ENCODE measurements at places on chromosomes 3 and 15. TPM values are rescaled to one million over a fixed set of nuclear protein-coding genes. Genes with fewer than 3 reads are reported as not detected.

DNA sequence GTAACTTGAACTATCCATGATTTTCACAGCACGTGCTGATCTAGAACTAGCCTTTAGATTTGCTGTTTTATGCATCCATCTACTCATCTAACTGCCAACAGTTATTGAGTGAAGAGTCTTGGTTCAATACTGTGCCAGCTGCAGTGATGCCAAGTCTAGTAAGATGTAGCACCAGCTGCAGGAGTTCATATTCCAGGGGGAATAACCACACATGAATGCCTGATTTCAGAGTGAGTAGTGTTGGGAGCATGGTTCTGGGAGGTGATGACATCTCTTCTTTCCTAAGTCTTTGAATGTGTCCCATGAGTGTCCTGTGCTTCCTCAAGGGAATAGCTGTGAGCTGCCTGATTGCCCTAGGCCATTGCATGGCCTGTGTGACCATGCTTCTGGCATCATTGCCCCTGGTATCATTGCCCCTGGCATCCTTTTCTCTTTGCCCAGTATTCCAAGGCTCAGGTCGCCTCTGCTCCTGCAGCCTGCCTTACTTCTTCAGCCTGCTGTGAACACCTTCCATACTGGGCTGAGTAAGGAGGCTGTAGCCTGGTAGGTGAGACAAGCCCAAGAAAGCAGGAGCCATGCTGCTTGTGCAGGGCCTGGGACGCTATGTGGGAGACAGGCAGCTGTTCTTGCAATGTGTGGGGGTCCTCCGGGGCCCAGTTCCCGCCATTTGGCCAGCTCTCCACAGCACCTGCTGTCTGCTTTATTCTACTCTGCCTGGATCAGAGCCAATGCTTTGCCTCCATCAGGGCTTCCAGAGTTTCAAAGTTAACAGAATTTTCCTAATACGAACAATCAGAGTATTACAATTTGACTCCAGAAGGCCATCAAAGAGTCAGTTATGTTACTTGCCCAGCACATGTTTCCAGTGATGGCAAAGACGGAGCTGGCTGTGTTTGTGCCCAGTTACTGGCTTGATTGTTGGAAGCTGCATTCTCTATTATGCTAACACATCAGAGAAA lies 73.2 kb downstream of the CLSTN2 start:
- DNase-seq, result no peak

SNX22 gene
- 1.3 TPM for polyA plus RNA-seq

DNA sequence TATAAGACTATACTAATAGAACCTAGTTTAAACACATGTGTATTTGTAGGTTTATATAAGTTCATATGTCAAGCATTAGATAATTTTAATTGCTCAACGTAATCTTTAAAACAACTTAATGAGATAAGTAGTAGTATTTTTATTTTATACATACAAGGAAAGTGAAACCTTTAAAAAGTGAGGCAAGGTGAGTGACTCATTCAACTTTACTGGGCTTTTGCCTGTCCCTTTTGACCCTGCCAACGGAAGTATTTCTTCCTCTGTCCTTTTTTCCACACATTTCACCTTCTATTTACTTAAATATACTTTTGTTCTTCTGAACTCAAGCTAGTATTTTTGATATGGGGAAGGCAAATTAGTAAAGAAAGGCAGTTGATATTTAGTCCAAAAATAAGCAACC lies 78.5 kb downstream of the KBTBD8 start:
- DNase-seq, result no peak

NAA80 gene
- 10.5 TPM for polyA plus RNA-seq

- no peak for DNase-seq
These were observed 33.1 kb upstream of the IQCF2 start for GRCh38 chr3:51828297-51828696.

AGBL1 gene
- 0.14 TPM for polyA plus RNA-seq

GRCh38 chr3:62051506-62051905 lies 321.8 kb downstream of the FEZF2 start:
- no peak for DNase-seq

PLSCR2 gene
- polyA plus RNA-seq, result 1.4 TPM

SLC24A5 gene
- 0.64 TPM for polyA plus RNA-seq

ACAN gene
- 3.0 TPM for polyA plus RNA-seq

DNA sequence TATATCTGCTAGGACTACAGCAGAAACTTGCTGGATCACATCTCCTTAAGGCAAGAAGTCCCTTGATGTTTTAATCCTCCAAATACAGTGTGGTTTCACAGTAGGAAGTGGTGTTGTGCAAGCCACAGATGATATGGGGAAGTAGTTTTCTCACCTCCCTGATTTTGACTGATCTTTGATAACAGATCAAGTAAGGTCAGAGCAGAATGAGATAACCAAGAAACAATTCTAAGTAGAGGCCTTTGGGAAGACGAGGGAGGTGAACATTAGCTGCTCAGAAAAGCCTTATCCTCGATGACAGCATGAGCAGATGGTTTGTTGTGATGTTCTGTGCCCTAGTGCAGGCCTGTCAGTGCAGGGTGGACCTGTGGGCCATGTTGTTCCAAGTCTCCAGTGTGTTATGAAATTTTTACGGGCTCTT lies 61.3 kb downstream of the RIOX2 start:
- no peak for DNase-seq

- DNase-seq, result no peak
These were observed 62.5 kb upstream of the SKOR1 start for GRCh38 chr15:67762610-67763368.

DNA sequence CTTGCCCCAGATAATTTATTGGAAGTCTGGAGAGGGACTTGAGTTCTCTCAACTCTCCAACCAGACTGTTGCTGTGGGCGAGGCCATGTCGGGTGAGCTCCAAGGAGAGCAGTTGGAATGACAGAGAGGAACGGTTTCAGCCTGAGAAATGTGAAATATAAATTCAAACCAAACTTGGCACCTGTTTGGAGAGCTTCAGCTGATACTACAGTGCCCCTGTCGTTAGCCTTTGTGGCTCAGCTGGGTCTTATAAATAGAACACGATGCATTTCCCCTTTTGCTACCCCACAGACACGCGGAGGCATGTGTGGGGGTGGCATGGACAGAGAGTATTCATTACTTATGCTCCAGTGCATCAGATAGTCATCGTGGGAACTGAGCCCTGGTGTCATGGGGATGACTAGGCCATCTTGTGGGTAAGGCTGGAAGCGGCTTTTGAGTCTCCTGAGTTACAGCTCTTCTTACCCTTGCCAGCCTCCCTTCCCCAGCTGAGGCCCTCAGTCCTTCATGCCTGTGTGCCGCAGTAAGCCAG lies 15.6 kb downstream of the SMAD3 start:
- no peak for DNase-seq

GLDN gene
- 0.16 TPM for polyA plus RNA-seq

GOLGA6L10 gene
- 0.57 TPM for polyA plus RNA-seq

DNA sequence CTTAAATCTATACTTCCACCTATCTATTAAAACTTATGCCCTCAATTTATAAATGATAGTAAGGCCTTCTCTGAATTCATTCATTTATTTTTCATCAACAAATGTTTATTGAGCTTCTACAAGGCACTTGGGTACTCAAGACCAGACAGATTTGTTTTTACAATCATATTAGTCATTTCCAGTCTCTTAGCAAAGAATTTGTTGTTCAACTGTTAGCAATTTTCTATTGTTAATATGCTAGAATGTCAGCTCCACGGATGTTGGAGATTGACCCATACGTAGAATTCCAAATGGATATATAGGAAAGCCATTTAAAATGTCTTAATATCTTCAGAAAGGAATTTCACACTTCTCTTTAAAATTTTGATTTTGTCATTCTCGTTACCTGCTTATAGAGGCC lies 36.7 kb downstream of the ZBTB38 start:
- DNase-seq, result no peak

DNA sequence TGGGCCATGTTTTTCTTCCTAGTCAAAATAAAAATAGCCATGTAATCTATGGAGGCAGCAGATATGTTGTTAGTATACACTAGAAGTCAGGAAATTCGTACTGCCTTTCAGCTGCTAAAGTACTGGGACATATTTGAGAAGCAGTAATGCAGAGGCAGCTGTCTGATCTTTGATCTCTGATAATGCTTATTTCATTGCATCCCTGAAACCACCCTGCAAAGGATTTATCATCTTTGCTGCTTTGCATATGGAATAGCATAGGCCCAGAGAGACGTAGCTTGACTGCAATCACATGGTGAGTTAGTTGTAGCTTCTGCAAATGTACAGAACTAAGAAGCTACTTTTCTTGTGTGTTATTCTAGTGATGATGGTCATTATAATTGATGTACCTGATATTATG lies 52.4 kb downstream of the RBM6 start:
- DNase-seq, result no peak

DNA sequence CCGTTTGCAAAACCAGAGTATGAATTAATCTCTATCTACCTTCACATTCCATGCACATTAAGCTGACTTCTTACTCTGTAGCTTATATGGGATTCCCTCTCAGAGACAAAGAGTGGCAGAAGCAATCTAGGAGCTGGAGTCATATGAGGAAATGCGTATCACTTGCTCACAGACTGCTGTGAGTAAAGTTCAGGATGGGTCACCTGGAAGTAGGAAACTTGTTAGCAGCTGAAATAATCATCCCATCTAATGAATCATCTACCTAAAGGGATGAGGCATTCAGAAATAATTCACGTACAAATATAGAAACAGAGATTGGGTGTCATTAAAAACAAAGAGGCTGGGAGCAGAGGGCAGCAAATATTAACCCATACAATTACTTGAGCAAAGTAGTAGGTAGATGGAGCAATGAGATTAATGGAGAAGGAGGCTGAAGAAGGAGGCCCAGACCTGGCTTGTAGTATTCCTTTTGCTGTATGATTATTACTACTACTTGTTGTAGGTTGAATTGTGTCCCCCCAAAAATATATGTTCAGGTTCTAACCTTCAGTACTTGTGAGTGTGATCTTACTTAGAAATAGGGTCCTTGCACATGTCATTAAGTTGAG lies 866.3 kb downstream of the ROBO2 start:
- DNase-seq, result no peak

MYLK gene
- 126 TPM for polyA plus RNA-seq

DNA sequence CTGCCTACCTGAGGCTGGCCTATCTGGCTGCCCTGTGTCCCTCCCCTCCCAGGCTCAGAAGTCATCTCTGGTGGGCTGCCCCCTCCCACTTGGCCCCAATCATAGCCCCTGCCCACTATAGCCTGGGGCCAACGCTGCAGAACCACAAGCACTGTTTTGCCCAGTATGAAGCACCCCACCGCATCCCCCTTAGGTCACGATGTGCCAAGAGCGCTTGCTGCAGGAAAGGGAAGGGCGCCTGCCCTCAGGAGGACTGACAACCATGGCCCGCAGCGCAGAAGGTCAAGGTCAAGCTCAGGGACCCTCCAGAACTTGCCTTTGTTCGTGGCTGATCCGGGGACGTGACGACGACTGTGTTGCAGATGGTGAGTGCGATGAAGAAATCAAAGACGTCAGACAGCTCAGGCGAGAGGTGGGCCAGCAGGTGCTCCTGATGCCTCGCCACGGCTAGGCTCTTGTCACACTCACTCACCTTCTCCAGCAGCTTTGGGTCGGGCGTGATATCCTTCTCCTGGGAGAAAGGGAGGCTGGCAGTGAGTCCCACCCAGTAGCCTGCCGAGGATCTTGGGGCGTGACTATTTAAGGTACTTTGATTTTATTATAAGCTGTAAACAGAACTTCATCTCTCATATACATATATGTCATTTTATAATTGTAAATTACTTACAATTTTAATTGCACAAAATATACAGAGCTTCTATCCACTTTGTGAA lies 146.6 kb downstream of the ATP10A start:
- DNase-seq, result no peak

DNA sequence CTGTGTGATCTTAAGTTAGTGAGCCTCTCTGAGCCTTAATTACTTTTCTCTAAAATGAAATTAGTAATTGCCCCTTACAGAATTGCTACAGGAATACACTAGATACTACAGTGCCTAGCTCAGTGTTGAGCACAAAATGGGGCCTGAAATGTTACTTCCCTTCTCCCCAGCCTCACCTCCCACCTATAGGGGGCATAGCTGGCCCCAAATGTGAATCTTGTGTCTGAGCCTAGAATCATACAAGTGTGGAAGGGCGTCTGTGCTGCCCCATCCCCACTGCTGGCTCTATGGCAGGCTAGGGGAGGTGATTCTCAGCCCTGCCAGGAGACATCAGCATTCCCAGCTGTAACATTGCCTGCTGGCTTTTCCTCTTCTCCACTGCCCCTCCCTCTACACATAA lies 42.7 kb downstream of the IFT122 start:
- no peak for DNase-seq

CCDC33 gene
- polyA plus RNA-seq, result 8.7 TPM

- no peak for DNase-seq
These were observed 35.5 kb downstream of the DZIP1L start for GRCh38 chr3:138079901-138080300.
